ENCODE measurements at places on chromosomes 7 and 10.
A peak's percentile ranks its signal among the peaks of the same experiment; 100 is the strongest.

DNA sequence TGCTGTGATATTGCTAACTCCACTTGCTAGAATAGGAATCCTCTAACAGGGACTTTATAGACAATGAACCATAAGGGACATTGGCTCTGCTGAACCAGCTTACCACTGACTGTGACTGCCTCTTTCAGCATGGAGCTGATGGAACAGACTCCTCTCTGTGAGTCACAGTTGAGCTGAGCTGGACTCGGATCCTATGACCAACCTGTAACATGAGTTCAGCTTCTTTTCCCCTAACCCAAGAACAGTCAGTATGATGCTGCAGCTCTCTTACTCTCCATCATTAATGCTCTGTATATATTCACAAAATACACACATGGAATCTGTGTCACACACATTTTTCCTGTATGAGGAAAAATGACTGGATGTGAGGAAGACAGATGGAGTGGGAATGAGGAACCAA lies 177.9 kb upstream of the BET1 start:
- DNase-seq = no peak

GRCh38 chr7:50595491-50596102 lies 30.4 kb upstream of the DDC start:
- DNase-seq = no peak

GRCh38 chr7:147990942-147991341 lies 599.6 kb upstream of the C7orf33 start:
- no peak for DNase-seq

GRCh38 chr7:79137942-79138341 lies 315.5 kb downstream of the MAGI2 start:
- no peak for DNase-seq

GRCh38 chr10:107473225-107473624 lies 308.7 kb upstream of the SORCS1 start:
- DNase-seq = no peak

- DNase-seq = no peak
Measured at GRCh38 chr10:132716691-132717490, 69.1 kb downstream of the NKX6-2 start.

GRCh38 chr7:105691082-105691679 lies 109.9 kb upstream of the EFCAB10 start:
- no peak for DNase-seq

DNA sequence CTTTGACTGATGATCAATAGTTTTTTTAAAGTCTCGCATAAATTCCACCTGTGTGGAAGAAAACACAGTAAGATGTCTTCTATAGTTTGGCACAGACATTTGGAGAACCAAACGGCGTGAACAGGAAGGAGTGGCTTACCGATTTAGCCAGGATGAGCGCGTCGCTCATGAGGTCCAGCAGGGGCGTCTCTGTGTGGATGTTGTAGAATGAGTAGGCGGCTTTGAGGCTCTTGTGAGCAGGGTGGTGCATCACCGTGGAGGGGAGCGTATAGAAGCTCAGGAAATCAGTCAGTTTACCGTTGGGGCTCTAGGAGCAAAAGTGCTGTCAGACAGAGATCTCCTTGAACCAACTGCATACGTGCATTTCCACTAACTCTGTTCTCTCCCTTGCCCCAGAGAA lies 15.5 kb downstream of the RPP38 start:
- no peak for DNase-seq

DNA sequence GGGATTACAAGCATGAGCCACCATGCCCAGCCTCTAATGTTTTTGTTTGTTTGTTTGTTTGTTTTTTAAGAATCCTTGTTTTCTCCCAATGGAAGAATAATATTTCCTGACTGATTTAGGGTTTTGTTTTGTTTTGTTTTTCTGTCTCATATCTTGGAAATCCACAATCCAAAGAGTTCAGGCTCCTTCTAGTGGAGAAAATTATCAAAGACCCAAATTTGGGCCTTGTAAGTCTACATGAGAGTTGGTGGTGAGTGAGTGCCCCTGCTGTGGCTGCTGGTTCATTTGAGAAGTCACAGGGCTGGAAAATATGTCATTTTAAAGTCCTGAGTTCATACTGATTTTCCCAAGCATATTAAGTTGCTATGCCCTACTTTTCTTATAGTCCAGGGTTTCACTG lies 33.5 kb upstream of the KLHL7 start:
- DNase-seq = no peak

- DNase-seq = no peak
Measured at GRCh38 chr10:92693534-92693893, 3.8 kb downstream of the HHEX start.

- DNase-seq = peak; percentile 11
Measured at GRCh38 chr7:4610768-4611467, 71.2 kb upstream of the FOXK1 start.

DNA sequence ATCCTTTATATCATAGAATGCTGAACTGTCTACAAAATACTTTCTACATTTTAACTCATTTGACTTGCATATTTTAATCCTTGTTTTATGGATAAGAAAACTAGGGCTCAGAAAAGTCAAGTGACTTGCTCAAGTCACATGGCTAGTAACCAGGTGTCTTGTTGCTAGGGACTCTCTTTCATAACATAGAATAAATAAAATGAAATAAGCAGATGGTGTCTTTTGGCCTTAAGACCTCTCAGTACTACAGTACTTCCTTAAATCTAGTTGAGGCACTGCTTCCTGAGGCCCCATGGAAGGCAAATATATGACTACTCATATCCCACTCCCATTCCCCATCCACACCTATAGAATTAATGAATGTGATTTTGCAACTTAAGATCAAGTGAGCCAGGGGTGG lies 87.9 kb downstream of the CDK6 start:
- DNase-seq = no peak

- no peak for DNase-seq
Measured at GRCh38 chr7:151796091-151796870, 80.6 kb downstream of the PRKAG2 start.

DNA sequence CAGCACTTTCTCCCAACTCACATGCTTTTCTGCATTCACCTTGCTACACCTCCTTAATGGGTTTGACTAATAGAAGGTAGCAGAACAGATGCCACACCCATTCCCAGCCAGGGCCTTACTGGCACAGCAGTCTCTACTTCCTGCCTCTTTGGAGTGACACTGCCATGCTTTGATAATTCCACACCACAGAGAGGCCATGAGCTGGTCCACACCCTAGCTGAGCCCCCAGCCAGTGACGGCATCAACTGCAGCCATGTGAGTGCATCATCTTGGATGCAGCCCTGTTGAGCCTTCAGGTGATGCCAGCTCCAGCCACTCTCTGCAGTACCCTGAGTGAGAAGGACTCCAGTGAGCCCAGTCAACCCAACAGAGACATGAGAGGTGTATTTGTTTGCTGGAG lies 27.5 kb upstream of the EZH2 start:
- DNase-seq = no peak

- DNase-seq = no peak
Measured at GRCh38 chr7:110943701-110944345, 147.1 kb upstream of the LRRN3 start.
